ENCODE measurements at places on chromosomes 1 and 21.

GRCh38 chr1:168261390-168261789 lies 19.3 kb upstream of the TBX19 start:
- DNase-seq: no peak

DNA sequence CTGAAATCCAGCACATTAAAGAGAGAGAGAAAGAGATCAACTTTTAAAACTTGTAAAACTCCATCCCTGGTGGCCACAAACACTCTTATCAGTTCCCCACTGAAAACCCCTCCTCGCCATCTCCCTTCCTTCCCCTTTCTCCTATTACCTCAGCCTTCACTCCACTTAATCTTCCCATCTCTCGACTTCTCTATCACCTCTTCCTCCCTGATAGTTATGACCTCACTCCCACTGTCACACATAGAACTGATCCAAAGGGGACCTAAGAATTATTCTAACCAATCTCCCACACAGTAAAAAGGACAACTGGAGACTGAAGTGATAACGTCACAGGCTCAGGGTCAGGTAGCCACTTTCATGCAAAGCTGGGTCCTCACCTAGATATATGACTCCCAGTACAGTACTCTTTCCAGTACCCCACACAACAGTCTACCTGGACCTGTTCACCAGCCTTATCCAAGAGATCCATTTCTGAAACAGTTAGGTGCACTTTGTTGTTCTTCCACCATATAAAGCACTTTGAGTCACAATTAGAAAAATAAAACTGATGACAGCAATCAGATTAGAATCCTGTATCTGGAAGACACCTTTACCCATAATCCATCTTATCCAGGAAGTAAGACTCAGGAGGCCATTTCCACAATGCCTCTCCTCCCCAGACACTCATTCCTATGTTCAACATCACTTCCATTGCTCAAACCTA lies 324.8 kb downstream of the SMYD3 start:
- DNase-seq: no peak

- no peak for DNase-seq
Measured at GRCh38 chr21:41761934-41762635, 4.8 kb downstream of the RIPK4 start.

DNA sequence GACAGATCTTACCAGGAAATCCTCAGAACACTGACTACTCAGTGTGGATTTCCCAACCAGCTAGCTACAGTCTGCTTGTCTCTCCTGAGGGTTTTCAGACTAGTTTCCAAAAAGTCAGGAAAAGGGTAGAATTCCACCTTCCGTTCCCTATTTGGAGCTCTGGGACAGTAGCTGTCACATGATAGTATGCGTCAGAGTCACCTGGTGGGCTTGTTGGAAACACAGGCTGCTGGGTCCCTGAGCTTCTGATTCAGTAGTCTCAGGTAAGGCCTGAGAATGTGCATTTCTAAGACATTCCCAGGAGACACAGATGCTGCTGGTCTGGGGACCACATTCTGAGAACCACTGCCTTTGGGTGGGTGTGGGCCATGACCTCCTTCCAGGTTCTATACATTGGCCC lies 272.5 kb downstream of the DISC1 start:
- DNase-seq: no peak

DNA sequence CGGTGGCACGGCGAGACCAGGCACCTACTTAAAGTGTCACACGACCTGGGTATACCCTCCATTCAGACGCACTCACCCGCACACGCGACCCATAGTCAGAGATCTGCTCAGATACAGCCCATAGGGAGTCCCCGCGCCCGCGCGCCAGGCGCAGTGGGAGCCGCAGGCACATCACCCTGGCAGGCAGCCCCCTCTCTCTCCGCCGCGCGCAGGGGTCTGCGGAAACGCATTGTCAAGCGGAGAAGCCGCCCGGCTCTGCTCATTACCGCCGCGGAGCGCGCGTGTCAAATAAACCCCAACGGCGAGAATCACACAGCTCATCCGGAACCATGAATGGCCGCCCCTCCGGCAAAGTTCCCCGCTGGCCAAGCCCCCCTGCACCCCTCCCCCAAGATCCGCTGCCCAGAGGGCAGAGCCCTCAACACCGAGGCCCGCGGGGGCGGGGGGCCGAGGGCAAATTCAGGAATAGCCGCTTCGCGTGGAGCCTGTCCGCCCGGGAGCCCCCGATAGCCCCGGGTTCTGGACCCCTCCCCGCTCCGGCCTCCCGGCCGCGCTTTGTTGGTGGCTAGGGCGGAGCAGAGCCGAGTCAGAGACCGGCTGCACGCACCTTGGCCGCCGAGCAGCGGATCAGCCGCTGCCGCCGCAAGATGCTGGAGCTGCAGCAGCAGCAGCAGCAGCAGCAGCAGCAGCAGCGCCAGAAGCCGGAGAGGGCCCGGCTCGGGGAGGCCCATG lies 522 bp downstream of the LRP8 start:
- DNase-seq: peak; percentile 56

Measured in small intestine (tissue), 16 donors.